ENCODE measurements at places on chromosomes 1 and 21.

GRCh38 chr1:104264521-104264920, 514.8 kb downstream of the AMY1C start:
- no peak for DNase-seq

DNA sequence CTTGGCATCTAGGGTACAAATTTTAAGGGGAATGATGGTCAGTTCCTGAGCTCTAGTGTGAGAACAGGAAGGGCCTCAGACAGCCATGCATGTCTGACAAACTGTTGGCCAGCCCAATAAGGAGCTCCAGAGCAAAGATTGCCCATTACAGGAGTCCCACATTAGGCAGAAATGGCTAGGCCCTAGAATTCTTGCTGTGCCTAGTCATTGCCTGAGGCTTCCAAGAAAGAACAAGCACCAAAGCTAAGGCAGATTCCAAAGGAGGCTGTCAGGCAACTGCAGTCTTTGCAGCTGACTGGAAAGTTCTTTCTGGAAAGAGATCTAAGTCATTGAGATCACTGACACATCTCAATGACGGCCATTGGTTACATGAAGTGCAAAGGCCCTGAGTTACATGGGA, 3.9 kb upstream of the STIL start:
- DNase-seq, result no peak

GRCh38 chr1:101290119-101290921, 53.5 kb downstream of the S1PR1 start:
- no peak for DNase-seq

DNA sequence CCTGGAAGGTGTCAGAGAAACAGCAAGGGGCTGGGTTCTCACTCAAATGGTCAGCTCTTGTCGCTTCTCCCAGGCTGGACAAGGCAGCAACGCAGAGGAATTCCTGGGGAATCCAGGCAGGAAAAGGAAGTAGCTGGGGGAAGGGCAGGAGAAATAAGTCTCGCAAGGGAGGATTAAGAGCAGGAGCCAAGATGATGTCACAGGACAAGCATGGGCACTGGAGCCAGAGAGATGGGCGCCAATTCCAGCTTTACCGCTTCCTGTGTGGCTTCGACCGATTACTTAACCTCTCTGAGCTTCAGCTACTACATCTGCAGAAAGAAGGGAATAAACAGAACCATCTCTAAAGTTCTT, 70.5 kb downstream of the SSBP3 start:
- DNase-seq, result no peak

DNA sequence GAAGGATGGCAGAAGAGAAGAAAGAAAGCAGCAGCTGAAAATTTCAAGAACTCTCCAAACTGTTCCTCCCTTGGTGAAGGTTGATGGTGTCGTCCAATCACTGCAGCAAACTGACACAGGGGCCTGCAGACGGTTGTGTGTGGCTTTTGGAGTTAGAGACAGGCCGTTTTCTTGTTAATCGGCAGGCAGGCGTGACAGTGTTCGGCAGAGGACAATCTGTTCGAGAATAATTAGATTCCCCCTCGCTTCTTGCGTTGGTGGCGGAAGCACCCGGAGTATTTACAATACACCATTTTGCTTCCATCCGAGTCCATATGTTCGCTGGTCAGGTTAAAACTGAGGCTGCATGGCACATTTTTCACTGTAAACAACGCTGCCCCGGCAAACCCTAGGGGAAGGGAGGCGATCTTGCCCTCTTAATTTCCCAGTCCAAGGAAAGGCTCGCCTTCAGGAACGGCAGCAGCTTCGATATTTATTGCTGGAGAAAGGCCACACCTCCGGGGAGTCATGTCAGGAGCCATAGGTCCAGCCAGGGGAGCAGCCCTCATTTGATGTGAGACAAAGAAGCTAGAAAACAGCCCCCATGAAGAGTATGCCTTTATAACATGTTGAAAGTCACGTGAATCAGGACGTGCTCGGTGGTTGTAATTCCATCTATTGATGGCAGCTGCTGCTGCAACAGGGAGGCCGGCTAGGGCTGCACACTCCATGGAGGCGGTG, 360.1 kb downstream of the SMYD3 start:
- DNase-seq, result no peak

DNA sequence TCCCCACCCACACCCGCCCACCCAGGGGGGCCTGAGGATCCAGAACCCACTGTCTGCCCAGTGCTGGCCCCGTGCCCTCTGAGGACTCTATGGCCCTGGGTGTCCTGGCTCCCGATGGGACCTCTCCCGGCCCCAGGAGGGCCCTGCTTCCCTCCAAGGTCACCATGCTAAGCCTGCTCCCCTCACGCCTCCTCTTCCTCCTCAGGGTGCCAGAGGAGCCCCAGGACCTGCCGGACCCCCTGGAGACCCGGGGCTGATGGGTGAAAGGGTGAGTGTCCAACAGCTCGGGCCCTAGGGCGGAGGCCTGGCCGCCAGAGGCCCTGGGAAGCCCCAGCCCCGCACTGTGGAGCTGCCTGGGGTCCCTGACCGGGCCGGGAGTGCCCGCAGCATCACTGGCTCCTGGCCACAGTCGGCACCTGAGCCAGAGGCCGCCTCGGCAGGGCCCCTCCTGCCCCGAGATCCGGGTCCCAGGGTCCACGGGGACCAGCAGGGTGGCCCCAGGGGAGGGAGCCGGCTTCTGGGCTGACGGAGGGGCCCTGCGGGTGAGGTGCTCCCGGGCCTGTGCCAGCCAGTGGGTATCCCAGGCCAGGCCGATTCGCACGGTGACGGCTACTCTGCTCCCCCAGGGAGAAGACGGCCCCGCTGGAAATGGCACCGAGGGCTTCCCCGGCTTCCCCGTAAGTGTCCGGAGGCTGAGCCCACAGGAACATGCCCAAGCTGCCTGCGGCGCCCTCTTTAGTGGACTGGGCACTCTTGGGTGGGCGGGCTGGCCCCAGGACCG, 16.1 kb downstream of the COL6A1 start:
- no peak for DNase-seq

GRCh38 chr1:196144588-196144987, 463.7 kb downstream of the KCNT2 start:
- DNase-seq, result no peak

- DNase-seq, result no peak
These were observed 36.1 kb downstream of the VN1R5 start for GRCh38 chr1:247291833-247292561.

GRCh38 chr21:38355992-38356781, 99.4 kb downstream of the KCNJ15 start:
- peak; percentile 28 for DNase-seq

GRCh38 chr1:201933840-201934430, 12.4 kb downstream of the LMOD1 start:
- no peak for DNase-seq

GRCh38 chr1:247825362-247825761, 1.4 kb upstream of the OR14A16 start:
- no peak for DNase-seq

DNA sequence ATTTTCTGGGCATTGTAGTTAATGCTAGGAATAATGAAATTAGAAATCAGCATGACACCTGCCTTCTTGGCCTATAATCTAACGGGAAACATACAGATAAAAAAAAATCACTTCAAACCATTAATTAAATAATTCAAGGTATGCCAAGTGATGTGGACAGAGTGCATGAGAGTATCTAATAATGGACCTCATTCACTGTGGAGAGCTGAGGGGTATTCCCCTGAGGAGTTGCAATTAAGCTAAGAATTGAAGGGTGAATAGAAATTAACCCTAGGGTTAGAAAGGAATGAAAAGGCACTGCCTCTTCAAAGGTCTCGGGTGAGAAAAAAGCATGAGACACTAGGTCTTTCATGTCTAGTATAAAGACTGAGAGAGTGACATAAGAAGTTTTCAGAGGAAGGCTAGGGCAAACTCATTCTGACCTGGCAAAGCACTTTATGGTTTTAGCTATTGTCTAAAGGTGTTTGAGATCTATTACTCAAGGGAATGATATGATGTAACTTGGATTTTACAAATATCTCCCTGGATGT, 466.1 kb downstream of the KCNT2 start:
- DNase-seq, result no peak

DNA sequence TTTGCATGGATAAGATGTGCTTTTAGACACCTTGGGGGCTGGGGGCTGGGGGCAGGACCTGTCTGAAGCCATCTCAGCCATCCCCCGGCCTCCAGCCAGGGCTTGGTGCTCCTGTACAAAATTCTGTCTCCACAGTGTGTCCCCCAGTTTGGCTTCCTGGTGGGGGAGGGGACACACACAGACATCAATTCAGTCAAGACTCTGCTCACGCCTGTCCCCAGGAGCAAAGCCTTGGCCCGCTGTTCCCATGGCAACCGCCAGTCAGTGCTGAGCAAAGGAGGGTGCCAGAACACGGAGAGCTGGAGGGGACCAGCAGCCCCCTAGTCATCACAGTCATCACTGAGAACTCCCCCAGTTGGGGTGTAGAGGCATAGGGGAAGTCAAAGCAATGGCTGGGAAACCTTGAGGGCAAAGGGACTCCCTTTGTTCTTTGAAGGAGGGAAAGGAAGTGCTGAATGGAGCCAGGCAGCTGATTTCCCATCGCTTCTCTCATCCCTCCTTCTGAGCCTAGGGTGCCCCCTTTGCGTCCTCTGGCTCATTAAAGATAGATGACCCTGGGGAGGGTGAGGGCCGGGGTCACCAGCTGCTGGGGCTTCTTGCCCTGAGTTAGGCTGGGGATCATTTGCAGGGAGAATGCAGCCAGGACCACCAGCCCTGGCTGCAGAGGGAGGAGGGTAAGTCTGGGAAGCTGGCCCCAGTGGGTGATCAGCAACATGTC, 134.9 kb upstream of the IPO9 start:
- DNase-seq, result no peak

- no peak for DNase-seq
These were observed 29.9 kb upstream of the PUM1 start for GRCh38 chr1:31095298-31095981.

DNA sequence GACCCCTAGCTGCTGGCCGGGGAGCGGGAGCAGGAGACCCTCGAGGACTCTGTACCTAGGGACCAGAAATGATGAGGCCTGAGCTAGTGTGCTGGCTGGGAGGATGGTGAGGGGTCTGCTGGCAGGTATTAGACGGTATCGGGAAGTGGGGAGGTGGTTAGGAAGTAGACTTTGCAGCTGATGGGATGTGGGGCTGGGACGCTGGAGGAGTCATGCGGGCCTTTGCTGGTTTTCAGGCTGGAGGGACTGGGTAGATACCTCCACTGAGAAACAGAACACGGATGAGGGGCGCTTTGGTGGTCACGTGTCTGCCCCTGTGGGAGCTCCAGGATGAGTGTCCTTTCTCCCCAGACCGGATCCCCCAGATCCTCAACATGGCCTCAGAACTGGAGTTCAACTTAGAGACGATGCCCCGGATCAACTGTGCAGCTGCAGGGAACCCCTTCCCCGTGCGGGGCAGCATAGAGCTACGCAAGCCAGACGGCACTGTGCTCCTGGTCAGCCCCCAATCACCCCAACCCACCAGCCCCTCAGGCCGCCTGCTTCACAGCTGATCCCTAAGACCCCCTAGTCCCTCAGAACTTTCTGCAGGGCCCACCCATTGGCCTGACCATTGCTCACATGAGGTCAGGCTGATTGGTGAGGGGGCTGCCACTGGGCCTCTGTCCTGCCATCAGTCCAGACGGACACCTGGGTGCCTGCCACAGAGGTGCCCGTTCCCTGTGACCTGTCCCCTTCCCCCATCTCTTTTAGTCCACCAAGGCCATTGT, 8.0 kb downstream of the TIE1 start:
- DNase-seq, result no peak

GRCh38 chr1:204145033-204145504, 6.8 kb downstream of the ETNK2 start:
- no peak for DNase-seq

DNA sequence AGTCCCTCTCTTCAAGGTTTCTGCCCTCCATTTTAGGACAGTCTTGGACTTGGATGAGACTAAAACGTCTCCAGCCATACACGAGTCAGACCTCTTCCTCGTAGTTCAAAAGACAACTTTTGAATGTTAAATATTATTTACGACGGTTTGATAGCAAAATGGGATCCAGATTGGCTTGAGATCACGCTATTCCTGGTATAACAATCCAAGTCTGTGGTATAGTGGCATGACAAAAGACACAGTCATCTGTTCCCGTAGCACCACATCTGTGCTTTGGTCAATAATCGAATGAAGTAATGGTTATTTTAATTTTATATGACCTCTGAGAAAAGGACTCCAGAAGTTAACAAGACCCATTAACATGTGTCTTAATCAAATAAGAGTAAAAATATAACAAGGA, 7.0 kb downstream of the PCP4 start:
- DNase-seq, result no peak

- DNase-seq, result no peak
These were observed 2.0 kb downstream of the FMO1 start for GRCh38 chr1:171250263-171250662.

DNA sequence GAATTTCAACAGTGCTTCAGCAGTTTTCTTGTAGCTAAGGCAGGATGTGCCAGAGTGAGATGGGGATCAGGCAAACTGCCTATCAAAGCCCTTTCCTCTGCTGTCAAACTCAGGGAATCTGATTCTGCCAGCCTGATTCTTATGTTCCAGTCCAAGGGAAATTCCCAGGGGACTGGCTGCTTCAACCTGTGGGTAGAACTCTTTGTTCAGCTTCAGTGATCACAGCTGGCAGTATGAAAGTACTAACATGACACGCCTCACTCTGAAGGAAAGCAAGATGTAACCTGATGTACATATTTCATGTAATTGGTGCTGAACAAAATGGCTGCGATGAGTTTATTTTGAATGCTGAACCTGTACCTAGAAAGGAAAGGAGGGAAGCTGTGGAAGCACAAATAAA, 40.1 kb upstream of the SLC5A9 start:
- no peak for DNase-seq

DNA sequence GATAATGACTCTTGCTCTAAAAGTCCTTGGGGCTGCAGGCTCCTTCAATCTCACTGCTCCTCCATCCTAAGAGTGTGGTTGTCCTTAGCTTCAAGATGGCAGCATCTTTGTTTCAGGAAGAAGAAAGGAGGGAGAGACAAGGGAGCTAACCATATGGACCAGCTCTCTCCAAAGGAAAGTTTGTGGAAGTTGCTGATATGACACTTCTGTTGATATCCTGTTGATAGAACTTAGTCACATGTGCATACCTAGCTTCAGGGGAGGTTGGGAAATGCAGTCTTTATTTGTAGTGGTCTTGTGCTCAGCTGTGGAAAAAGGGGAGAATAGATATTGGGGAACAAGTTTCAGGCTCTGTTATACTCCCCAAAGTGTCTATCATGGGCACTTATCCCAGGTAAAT, 186.9 kb downstream of the GIPC2 start:
- DNase-seq, result no peak

DNA sequence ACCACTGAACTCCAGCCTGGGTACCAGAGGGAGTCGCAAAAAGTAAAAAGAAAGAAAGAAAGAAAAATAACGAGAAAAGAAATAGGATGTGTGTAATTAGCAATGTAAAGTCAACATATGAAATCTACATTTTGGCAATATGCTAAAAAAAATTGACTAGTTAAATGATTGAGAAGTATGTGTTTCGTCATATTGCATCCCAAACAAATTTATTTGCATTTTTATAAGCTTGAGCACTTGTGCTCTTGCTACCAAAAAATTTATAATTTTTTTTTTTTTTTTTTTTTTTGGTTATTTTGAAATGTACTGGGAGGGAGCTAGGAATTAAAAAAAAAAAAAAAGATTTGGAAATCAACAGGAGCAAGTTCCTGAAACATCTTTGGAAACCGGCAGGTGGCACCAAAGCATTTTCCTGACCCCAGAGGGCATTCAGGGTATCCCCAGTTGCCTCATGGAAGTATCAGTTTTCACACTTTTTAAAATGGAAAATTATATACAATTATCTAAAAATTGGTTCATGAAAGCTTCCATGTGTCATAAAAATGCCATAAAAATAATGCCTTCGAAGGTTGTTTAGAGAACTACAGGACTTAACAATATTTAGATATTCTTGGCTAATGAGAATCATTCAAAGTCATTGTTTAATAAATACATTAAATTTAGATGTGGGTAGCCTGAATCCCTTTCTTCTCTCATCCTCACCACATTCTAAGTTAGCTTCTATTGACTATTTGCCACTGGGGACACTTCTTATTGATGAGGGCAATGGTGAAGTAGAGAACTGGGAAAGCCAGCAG, 4.8 kb upstream of the HEATR1 start:
- DNase-seq, result no peak
